ENCODE measurements at places on chromosomes 11 and 22.
A peak's percentile ranks its signal among the peaks of the same experiment; 100 is the strongest.

DNA sequence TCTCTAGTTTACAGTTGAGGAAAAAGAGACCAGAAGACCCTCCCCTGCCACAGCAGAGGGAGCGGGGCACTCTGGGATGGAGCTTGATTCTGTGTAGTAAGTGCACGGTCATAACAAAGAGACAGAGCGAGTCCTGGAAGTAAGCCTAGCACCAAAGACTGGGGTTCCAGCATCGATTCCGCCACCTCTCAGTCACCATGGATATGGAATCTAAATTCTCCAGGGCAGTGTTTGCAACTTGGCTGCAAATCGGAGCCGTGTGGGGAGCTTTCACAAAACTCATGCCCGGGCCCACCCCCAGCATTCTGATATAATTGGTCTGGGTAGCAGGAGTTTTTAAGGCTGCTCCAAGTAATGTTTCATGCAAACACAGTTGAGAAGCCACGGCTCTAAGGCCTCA, 129.5 kb upstream of the OPCML start:
- no peak for DNase-seq

DNA sequence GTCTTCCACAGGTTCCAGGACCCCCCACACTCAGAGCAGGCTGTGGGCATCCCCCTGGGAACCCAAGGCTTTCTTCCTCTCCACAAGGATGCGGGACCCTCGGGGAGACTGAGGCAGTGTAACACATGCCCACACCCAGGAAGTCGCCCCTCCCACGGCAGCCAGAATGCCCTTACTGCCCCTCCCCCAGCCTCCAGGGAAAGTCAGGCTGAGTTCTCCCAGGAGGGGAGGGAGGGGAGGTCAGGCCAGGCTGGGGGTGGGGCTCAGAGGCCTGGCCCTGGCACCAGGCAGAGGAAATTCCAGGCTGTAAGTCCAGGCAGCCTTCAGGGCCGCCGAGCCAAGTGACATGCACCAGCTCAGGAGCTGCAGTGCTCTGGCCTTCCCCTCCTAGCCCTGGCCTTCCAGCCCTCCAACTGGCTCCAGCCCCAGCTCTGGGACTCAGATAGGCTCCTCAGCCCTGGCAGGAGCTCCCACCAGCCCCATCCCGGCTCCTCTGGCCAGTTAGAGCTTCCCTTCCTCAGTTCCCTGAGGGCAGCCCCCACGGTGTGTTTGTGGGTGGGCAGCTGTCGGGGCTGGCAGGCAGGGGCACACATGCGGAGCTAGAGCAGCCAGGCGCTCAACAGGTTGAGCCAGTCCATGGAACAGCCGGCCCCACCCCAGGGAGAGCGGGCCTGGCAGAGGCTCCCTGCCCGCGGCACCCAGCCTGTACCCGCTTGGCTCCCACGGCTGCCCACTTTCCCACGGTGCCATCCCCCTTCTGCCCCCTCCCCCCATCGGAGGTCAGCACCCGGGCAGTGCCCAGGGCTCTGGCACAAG, 3.6 kb downstream of the BCL9L start:
- no peak for DNase-seq

DNA sequence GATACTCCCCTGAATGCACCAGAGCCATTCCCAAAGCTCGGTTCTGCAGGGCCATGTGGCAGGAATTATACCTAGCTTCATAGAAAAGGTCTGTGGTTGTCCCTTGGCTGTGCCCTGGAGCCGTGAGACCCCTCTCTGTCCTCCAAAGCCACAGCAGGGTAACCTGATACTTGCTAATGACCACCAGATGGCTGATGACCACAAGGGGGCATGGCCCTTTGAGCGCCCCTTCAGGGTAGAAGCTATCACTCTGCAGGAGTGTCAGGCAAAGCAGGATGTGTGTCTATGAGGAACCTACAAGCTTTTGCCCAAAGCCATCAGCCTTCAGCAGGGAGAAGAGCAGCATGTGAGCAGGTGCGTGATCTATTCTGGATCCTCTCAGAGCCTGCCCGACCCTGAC, 95.3 kb downstream of the NTM start:
- DNase-seq = no peak

DNA sequence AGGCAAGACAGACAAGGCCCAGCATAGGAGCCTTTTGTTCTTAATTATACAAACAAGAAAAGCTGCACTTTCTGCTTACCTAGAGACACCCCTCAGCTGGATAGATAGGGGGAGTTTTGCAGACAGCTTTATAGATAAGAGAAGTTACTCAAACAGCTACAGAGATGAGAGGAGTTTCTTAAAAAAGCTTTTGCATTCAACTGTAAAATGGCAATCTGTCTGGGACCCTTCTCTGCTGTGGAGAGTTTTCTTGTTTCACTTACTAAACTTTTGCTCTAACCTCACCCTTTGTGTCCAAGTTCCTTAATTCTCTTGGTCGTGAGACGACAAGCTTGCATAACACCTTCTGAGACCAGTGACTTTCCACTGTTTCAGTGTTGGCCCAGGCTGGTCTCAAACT, 103.8 kb upstream of the CHORDC1 start:
- DNase-seq = no peak

DNA sequence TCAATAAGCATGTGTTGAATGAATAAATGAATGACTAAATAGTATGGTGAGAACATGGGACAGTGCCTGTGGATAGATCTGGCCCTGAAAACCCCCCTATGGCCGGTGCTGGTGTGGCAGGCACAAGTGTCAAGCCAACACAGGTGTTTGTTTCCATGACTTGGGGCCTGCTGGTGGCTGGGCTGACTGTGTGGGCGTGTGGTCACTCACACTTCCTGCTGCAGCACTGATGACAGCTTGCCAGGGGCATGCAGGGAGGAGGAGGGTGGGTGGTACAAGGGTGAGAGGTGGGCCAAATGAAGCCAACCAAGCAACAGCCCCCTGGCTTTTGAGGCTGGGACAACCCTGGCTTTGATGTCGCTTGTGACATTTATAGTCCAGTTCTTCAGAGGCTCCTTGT, 30.3 kb upstream of the ABCC8 start:
- peak; percentile 37 for DNase-seq

GRCh38 chr11:83158965-83159901, 2.3 kb downstream of the PCF11 start:
- no peak for DNase-seq

All from GM12891 (cell line).